NCI-H1105 (cell line): ENCODE measurements at places on chromosomes 16 and 17.
A peak's percentile ranks its signal among the peaks of the same experiment; 100 is the strongest.

DNA sequence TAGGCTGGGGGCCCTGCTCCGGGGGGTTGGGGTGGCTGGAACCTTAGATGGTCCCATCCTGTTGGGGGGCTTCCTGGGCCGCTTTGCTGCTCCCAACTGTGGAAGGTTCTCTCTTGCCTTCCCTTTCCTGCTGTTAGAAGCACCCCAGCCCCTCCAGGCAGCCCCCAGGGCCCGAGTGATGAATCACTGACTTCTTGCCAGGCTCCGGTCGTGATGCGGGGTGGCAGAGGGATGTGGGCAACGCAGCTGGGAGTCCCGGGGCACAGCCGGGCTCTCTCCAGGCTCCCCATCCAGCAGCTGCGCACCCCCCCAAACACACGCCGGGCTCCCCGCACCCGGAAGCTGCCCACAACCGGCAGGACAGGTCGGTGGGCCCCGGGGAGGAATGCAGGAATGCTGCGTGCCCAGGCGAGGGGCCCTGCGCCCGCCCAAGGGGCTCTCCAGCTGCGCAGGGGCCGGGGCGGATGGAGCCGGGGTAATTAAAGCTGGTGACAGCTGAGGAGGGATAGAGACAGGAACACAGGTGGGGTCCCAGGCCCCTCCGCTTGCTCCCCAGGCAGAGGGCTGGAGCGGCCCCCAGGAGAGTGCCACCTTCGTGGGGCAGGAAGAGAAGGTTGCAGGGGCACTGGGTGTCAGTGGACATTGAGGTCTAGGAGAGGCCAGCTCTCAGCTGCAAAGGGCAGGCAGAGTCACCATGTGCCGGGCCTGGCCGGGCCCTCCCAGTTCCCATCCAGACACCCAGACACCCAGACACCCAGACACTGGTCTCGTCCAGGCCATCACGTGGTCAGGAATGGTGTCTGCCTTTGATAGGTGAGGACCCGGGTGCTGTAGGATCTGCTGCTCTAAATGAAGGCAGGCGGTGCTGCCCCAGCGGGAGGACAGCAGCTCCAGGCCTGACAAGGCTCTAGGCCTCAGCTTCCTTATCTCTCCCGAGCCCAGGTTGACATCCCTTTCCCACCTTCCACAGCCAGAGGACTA is 15.0 kb upstream of the SLC38A10 start:
- no peak for DNase-seq

GRCh38 chr17:80761110-80761871 is 216.7 kb downstream of the RPTOR start:
- no peak for DNase-seq

- no peak for DNase-seq
These were observed 59.0 kb upstream of the RPH3AL start for GRCh38 chr17:411421-412120.

- DNase-seq, result peak; percentile 18
These were observed 63.1 kb downstream of the MYO18A start for GRCh38 chr17:29116804-29117753.

DNA sequence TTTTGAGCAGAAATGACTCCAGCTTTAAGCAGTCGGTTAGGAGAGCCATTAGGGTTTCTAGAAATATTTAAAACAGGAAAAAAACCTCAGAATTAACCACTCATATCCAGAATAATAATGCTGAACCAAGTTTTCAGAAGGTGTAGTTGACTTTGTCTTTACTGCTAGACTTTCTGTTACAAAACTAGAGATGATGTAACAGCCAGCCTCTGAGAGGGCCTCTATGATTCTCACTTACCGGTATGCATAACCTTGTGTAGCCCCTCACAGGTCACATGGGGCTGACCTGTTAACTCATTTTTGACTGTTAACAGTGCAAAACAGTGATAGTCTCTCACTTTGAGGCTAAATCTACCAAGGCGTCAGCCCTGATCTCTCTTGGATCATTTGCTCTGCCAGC is 74.3 kb downstream of the TEX14 start:
- no peak for DNase-seq

DNA sequence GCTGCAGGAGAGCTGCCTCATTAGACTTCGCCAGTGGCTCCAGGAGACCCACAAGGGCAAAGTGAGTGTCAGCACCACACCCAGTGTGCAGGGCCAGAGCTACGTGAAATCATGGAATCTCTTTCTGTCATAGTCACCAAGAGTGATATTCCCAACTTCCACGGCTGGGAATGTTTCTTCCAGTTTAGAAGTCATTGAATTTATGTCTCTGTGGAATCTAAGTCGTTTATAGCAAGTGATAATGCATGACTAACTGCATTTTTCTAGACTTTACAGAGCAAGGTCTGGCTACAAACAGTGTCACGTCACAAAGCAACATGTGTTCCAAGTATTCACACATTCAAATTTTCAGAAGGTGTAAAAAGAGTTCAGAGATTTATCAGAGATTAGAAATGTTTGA is 55.5 kb downstream of the SEC14L1 start:
- no peak for DNase-seq

DNA sequence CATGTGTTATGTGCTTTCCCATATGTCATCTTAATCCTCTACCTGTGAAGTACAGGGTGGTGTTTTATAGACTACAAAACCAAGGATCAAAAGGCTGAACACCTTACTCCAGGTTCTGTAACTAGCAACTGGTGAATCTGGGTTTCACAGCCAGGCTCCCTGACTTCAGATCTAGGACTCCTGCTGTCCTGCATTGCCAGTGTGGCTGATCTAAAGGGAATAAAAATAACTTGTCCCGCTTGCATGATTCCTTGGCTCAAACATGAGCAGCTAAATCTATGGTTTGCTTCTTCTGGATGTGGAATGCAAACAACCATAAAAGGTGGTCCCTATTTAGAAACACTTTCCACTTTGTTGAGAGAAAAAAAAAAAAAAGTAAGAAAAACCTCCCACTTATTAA is 3.7 kb upstream of the VWA3A start:
- DNase-seq, result no peak

DNA sequence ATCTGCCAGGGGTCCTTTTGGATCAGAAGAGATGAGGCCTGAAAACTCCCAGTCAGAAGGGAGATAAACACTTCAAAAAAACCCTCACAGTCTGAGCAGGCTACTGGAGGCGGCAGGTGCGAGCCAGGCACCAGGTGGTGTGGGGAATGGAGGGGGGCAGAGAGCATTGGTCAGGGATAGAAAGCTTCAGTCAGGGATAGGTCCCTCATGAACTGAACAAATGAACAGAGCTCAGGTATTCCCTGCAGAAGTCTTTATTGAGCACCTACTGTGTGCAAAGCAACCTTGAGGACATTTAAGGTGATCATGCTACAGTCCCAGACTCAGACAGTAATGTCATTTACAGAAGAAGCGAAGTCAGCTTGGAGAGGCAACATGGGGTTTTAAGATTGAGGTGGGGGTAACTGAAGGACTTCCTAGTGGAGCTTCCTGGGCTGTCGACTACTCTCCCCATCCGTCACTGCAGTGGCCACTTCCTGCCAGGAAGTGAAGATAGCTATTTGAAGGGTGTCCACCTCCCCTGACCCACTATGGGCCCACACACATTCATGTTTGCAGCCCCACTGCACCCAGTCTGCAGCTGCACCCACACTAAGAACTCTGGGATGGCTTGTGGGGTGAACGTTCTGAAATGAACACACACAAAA is 3.2 kb downstream of the KIFC3 start:
- peak; percentile 51 for DNase-seq

DNA sequence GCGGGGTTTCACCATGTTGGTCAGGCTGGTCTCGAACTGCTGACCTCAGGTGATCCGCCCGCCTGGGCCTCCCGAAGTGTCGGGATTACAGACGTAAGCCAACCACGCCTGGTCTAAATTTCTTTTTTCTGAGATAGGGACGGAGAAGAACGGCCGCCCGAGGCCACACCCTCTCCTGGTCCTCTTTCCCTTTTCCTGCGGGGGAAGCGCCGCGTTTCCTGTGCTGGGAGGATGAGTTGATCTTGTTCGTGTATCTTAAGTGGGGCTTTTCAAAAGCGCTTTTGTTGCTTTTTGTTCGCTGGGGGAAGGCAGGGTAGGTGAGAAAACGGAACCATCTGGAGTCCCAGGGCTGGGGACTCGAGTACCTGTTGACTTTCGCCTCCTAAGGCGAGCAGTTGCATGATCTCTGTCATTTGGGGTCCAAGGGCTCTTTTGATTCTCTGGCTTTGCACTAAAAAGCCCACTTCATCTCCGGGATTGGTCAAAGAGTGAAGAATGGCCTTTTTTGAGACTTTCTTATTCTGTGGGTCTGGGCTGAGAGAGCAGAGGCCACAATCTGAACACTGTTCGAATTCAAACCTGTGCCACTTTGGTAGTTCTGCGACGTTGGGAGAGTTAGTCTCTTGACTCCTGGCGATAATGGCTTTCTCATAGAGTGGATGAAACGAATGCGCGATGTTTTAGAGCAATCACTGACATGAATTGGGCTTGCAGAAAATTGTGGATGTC is 1.3 kb downstream of the FUS start:
- DNase-seq, result no peak

DNA sequence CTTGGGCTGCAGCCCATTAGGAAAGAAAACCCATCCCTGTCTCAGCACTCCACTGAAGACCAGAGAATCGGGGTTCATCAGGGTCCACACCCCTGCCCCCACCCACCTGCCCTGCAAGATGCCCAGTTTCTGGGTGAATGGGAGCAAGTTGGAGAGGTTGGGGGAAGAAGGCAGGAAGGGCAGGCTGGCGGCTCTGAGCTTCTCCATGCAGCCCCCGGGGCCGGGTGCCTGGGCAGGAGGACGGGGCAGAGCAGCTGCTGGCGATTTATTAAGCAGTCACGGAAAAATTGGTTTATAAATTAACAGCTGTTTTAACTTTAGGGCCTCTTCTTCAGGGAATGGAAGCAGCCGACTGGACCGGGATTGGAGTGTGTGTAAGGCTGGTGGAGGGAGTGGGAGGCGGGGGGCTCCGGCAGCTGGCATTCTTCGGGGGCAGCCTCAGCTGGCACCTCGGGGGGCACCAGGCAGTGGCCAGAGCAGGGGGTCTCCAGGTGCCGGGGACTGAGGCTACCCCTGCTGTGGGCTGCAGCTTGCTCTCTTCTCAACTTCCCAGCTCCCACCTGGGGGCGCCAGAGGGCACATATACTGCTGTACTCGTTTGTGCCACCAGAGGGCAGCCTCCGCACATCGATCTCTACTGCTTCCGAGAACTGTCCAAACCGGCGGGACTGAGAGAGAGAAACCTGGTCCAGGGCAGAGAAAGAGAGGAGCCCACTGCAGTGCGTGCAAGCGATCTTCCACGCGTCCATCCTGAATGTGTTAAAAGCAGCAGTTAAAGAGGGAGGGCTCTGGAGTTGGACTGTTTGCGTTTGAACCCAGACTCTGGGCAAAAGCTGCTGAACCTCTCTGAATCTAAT is 5.0 kb upstream of the PPP1R1B start:
- peak; percentile 62 for DNase-seq

GRCh38 chr17:62804822-62805221 is 3.3 kb downstream of the MARCHF10 start:
- no peak for DNase-seq

- DNase-seq, result no peak
These were observed 117.6 kb downstream of the C16orf78 start for GRCh38 chr16:49491106-49491670.

- DNase-seq, result no peak
These were observed 20.5 kb downstream of the ZNF207 start for GRCh38 chr17:32370426-32370825.

- no peak for DNase-seq
These were observed 45.6 kb downstream of the PRMT7 start for GRCh38 chr16:68356249-68356918.

GRCh38 chr17:75813081-75814020 is 28.7 kb downstream of the UNK start:
- DNase-seq, result no peak

DNA sequence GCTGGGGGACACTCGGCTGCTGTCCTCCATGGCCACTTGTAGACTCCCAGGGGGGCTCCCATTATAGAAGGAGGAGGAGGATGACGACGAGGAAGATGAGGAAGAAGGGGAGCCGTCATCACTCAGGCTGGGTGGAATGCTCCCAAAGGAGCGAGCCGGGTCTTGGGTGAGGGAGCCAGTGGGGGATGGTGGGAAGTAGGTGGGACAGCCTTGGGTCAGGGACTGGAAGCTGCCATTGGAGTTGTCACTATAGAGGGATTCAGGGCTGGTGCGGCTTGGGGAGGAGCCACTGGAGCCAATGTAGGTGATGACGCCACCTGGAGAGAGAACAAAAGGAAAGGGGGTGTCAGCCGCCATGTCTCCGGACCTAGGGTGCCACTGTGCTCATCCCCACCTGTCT is 3.3 kb downstream of the NR1D1 start:
- no peak for DNase-seq

- no peak for DNase-seq
These were observed 222.5 kb downstream of the FOXL1 start for GRCh38 chr16:86800894-86801293.

GRCh38 chr16:64242492-64242891 is 879.4 kb downstream of the CDH11 start:
- no peak for DNase-seq

DNA sequence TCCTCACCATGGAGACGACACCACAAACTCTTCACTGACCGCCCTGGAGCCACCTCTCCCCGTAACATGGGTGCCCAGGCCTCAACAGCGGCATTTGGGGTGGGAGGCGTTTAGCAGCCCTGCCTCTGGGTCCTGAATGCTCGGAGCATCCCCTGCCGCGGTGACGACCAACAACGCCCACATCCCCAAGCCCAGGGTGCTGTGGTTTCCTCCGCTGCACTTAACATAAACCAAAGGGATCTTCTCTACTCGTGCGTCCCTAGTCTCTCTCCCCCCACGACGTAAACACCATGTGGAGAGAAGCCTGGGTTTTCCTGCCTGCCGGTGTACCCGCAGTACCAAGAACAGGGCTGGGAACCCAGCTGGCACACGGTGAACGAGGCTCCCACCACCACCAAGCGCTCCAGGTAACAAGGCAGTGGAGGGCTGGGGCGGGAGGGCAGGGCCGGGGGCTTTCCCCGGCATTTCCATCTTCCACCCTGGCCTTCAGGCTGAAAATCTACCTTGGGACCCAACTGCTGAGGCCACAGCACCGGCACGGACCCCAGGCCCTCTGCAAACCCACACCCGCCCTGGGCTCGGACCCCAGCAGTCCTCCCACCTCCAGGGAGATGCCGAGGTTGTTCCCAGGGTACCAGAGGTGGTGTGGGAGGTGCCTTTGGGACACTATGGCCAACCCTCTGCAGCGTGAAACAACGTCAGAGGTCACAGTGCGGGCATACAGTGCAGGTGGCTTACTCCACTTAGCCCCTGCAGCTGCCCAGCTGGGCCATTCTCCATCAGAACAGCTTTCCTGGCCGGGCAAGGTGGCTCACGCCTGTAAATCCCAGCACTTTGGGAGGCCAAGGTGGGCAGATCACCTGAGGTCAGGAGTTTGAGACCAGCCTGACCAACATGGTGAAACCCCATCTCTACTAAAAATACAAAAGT is 54.3 kb downstream of the TIMM22 start:
- no peak for DNase-seq

- no peak for DNase-seq
These were observed 49.4 kb upstream of the PVALEF start for GRCh38 chr17:81115749-81116464.
